ENCODE measurements at places on chromosomes 11 and 22.

- DNase-seq = no peak
Measured at GRCh38 chr11:133234883-133235282, 297.4 kb downstream of the OPCML start.

- no peak for DNase-seq
Measured at GRCh38 chr11:19216709-19217374, 15.1 kb upstream of the CSRP3 start.

DNA sequence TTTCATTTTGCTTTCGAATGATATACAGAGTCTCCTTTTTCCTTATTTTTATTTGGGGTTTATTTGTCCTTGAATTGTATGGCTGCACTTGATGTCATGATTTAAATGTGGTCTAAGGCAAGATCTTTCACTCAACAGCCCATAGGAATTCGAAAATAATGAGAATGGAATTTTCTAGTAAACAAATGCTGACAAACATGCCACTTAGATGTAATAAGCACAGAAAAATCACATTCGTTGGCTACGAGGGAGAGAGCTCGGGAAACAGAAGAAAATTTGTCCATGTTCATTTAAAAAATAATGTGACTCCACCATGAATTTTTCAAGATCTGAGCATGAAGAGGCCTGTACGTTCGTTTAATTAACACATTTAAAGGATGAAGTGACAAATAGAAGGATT is 73.0 kb downstream of the BLID start:
- no peak for DNase-seq

GRCh38 chr11:27705873-27706820 is 5.9 kb upstream of the BDNF start:
- no peak for DNase-seq

GRCh38 chr11:85394283-85394682 is 232.9 kb downstream of the DLG2 start:
- no peak for DNase-seq

DNA sequence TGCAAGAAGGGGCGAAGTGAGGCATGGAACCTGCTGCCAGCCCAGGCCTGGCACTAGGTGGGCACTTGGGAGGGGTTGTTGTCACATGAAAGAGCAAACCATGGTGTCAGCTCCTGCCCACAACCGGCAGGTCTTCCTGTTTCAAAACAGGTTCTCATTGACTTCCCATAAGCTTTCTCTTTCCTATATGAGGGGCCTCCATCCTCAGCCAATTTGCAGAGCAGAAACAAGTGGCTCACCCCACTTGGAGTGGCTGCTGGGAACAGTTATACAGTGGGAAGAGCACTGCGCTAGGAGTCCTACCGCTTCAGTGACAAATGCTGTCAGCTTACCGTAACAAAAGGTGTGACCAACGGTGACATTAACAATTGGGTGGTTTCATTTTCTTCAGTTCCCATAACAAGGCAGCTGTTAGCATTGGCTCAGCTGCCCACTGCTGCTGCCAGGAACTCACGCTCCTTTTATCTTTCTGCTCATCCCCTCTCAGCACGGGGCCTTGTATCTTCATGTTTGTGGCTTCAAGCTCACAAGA is 10.2 kb upstream of the SSTR3 start:
- DNase-seq = peak; percentile 39

- no peak for DNase-seq
Measured at GRCh38 chr22:46070215-46070802, 80.0 kb upstream of the PPARA start.

GRCh38 chr11:116427903-116428637 is 344.7 kb downstream of the BUD13 start:
- DNase-seq = no peak

GRCh38 chr11:12884751-12885318 is 124.3 kb upstream of the RASSF10 start:
- no peak for DNase-seq

All from T-helper 22 cell (primary cell).